ENCODE measurements at places on chromosomes 7 and 10.
A peak's percentile ranks its signal among the peaks of the same experiment; 100 is the strongest.

GRCh38 chr7:82049891-82050533 is 280.2 kb upstream of the HGF start:
- DNase-seq = peak; percentile 58

- DNase-seq = no peak
Measured at GRCh38 chr7:22860784-22861482, 38.3 kb upstream of the TOMM7 start.

- no peak for DNase-seq
Measured at GRCh38 chr10:97494151-97494550, 4.1 kb downstream of the MMS19 start.

- peak; percentile 78 for DNase-seq
Measured at GRCh38 chr7:84194484-84195271, at the start of gene SEMA3A. Gene SEMA3A, minus strand, starts transcription at chr7:84194789. Its CDS starts 203 bp downstream, at chr7:84194586.
